NCI-H2171 (cell line): ENCODE measurements at places on chromosomes 13 and 19.

GRCh38 chr13:102260256-102260655 lies 141.6 kb downstream of the FGF14 start:
- no peak for DNase-seq

GRCh38 chr19:48991873-48992580 lies 1.1 kb downstream of the GYS1 start:
- no peak for DNase-seq

GRCh38 chr13:40102854-40103253 lies 447.4 kb downstream of the COG6 start:
- no peak for DNase-seq

GRCh38 chr13:73599232-73600128 lies 534.7 kb downstream of the KLF12 start:
- DNase-seq = no peak

DNA sequence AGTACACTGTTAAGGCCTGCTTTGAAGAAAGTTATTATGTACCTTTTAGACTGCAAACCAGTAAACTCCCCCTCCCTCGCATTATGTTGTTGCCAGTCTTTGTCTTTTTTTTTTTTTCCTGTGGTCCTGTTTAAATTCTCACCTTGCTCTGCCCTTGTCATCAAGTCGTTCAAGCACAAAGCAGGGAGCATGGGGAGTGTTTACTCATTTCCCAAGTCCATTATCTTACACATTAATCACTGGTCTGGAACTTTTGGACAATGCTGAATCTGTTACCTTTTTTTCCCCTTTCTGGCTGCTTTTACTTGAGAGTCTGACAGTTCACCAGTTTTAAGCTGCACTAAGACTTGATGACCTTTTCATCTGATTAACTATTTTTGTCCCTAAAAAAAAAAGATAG lies 108.2 kb downstream of the DACH1 start:
- no peak for DNase-seq

GRCh38 chr19:1474011-1474764 lies 4.8 kb downstream of the C19orf25 start:
- DNase-seq = no peak

DNA sequence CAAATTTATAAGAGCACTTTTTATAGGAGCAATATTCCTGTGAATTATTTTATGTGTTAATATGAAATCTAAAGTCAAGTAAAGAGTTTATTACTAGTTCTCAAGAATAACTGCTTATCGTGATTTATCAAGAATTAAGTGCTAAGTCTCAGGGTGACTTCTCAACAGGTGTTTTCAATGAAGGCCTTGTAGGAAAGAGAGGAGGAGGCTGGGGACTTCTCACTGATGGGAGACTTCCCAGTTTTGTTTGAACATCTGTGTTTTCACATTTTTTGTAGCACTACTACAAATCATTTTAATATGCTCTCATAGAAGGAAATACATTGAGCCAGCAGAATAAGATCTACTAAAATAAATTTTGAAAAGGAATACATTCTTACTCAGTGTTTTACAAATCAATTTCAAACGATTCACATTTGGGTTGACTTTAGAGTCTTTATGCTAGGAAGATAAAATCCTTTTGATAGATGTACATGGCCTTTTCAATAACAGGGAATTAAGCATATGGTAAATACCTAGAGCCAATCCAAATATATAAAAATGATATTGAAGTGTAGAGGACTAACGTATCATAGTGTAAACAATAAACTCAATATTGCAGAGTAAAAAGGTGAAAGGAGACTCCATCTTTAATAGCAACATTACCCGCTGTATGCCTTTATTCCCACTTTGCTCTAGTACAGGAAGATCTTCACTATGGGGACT lies 6.8 kb downstream of the PCDH17 start:
- DNase-seq = no peak

DNA sequence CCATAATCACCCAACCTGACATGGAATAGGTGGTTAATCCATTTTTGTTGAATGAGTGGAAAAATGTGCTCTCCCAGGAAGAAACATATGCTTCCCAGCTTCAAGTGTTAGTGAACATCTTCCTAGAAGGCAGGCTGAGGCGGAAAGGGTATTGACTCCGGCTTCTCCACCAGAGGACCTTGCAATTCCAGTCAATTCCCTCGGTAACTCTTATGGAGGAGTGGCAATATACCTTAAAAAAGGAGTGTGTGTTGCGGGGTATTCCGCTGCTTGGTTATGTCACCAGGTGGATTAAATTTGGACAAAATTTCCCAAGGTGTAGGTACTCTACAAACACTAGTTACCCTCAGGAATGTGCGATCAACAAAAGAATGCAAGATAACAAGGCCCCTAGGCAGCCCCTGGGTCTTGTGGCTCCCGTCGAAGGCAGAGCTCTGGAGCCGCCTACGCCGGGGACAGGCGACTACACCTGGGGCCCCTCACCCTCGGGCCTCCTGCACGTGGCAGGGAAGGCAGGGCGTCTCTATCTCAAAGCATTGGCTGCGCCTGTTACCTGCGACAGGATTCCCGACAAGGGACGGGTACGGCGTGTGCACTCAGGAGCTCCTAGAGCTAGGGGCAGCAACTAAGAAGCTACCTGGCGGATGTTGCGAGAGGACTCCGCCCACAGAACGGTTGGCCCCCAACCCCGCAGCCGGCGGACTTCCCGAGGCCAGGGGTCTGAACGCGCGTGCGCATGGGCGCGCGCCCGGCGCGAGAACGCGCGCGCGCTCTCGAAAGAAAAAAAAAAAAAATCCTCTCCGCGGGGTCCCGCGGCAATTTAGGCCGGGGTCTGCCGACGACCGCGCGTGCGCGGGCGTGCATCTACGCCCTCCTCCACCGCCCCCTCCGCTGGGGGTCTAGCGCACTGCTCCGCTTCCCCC lies at the start of gene WDR87:
Gene WDR87, minus strand, starts transcription at position 649 of the 923 bp plus-strand sequence. CDS start 8,355 bp downstream, outside the sequence.
- DNase-seq = peak; percentile 93

- no peak for DNase-seq
Observed at GRCh38 chr13:21243045-21243897, 66.8 kb downstream of the MRPL57 start.

GRCh38 chr13:51838240-51838846 lies 6.6 kb downstream of the TMEM272 start:
- no peak for DNase-seq

- no peak for DNase-seq
Observed at GRCh38 chr13:51241720-51242119, 19.5 kb downstream of the FAM124A start.

- DNase-seq = no peak
Observed at GRCh38 chr13:99617474-99618255, 116.4 kb downstream of the TM9SF2 start.

DNA sequence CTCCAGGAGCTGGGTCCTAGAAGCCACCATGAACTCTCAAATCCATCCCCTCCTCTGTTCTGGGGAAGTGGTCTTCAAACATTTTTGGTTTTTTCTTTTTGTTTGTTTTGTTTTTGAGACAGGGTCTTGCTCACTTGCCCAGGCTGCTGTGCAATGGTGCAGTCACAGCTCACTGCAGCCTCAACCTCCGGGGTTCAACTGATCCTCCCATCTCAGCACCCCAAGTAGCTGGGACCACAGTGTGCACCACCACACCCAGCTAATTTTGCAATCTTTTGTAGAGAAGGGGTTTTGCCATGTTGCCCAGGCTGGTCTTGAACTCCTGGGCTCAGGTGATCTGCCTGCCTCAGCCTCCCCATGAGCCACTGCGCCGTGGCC lies 7.0 kb downstream of the BLVRB start:
- no peak for DNase-seq

DNA sequence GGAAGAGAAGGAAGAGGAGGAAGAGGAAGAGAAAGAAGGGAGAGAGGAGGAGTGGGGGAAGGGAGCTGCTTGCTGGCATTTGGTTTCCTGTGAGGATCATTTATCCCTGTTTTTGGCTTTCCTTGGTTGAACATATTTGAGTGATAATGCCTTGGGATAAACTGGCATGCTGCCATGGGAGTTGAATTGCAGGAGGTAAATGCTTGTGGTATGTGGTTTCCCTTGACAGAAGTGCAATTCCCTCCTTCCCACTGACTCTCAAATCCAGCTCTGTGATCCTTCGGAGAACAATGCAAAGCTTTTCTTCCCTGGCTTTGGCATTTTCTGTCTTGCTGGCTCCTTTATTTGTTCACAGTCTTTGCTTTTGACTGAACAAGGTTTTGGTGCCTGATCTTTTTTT lies 27.2 kb upstream of the CBY2 start:
- DNase-seq = peak; percentile 22

DNA sequence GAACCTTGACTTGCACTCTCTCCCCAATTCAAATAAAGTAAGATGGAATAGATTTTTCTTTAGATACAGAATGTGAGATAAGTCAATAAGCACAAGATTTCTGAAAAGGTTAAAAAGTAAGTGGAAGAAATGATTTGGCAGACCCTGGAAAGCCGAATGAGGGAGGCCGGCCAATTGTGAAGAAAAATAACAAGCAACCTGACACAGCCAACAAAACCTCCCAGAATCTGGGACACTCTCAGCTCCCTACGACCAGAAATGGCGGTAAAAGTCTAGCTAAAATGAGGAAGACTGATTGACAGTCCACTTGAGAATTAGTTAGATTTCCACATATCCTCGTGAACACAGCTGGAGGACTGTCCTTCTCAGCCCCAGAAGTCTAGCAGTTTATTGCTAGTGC lies 85.4 kb downstream of the KLF12 start:
- DNase-seq = no peak

DNA sequence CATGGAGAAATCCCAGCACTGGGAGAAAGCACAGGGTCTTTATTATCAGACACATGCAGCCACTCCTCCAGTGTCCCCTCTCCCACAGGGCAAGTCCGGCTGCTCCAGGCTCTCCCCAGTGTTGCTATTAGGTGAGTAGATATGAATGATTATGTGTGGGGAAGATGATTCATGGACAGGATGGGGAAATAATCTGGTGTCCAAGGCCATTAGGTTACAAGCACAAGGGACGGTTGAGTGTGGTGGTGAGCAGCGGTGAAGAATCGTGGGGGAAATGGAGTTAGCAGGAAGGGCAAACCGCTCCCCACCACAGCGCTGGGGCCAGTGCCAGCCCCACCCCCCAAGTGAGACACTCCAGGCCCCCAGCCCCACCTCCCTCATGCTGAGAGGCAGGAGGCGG lies 19.0 kb downstream of the CD177 start:
- no peak for DNase-seq

GRCh38 chr19:1214862-1215731 lies 9.5 kb downstream of the STK11 start:
- no peak for DNase-seq

- DNase-seq = no peak
Observed at GRCh38 chr13:109163037-109163379, 533.6 kb downstream of the MYO16 start.
